ENCODE measurements at places on chromosomes 5 and 9.

DNA sequence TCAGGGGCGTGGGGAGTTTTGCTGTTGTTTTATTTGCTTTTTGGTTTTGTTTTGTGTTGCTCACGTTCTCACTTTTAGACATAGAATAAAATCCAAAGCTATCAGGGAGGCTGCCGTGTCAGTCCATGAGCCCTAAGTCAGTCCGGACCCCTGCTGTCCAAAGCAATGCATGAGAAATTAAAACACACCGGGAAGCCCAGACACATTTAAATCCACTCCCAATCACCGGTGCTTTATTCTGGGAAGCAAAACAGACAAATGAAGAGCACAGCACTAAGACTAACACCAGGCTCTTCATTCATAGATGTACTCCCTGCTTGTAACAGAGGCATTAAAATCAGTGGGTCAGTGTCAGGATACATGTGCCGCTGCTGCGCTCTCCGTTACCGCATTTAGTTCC lies 180.9 kb downstream of the IRX2 start:
- DNase-seq, result no peak

- no peak for DNase-seq
Measured at GRCh38 chr5:142684508-142685041, 1.3 kb downstream of the FGF1 start.

- no peak for DNase-seq
Measured at GRCh38 chr5:1298067-1298551, 3.2 kb upstream of the TERT start.

- no peak for DNase-seq
Measured at GRCh38 chr5:178215280-178216002, 11.1 kb downstream of the HNRNPAB start.

DNA sequence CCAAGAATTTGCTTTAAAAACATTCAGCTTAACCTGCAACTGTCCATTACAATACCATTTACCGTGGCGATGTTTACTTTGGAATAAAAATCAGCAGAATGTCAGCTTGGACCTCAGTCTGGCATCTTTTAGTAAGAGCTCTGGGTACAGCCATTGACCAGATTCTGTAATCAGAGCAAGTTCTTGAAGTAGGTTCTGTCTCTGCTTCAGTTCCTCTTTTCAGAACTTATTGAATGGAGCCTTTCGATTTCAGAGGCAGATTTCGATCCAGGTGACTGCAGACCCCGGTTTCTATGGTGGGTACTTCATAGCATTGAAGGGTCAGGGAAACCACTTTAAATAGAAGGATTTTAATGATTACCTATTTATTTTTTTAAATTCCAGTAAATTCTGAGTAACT lies 53.4 kb upstream of the SV2C start:
- no peak for DNase-seq

- DNase-seq, result no peak
Measured at GRCh38 chr5:132296412-132297016, 2.3 kb downstream of the SLC22A4 start.

- DNase-seq, result no peak
Measured at GRCh38 chr5:27316271-27316650, 277.9 kb upstream of the CDH9 start.

DNA sequence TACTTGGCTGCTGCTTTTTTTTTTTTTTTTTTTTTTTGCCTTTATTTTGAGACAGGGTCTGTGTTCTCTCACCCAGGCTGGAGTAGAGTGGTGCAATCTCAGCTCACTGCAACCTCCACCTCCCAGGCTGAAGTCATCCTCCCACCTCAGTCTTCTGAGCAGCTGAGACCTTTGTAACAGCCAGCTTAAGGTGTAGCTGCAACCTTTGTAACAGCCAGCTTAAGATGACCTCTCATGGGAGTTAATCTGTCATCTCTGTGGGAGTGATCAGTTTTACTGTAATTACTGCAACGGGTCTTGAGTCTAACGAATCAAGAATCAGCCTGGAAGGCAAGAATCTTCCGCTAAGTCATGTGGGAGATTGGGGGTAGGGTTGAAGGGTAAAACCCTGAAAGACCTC lies 31.6 kb upstream of the SNX2 start:
- DNase-seq, result no peak

DNA sequence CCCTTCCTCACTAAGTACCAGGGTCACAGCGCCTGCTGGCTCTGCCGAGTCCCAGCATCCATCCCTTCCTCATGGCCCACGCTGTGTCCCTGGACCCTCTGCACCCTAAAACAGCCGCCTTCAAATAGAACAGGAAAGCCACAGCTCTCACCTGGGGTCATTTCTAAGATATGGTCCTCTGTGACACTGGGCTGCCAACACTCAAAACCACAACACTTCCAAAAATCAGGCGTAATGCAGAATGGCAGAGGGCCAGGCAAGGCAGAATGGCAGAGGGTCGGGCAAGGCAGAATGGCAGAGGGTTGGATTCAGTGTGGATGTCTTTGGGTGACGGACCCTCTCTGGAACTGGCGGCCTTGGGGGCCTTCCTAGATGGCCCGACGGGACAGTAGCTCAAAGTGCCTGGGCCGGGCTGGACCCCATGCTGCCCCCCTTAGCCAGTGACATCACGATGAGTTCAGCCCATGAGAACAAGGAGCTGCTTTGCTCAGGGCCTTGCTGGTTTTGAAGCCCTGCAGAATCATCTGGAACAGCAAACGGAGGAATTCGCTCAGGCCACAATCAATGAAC lies 35.3 kb downstream of the ZDHHC11B start:
- DNase-seq, result no peak

DNA sequence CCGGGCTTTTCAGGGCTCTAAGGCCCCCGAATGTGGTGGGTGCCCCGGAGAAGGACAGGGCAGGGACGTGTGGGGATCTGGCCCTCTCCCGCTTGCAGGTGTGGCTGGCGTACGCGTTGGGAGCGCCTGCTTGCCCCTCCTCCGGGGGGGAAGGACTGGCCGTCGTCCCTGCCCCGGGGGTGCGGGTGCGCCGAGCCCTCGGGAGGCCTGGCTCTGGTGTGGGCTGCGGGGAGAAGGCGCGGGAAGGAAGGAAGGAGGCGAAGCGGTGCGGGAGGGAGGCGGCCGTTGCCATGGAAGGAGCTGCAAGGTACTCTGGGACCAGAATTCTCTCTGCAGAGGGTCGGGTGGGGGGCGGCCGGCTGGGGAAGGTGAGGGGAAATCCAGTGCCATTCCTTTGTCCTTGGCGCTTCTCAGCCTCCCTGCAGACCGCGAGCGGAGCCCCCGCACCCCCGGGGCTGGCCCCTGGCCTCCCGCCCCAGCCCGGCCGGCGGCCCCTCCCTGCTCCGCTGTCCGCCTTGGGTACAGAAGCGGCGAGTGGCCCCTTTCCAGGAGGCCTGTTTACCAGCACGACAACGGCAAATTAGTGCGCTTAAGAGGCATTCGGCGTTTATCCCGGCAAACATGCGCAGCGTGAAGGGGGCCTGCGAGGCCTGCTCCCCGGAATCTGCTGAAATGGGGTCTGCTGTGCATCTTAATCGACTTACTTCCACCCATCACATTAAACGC lies 67.1 kb upstream of the UNC5A start:
- DNase-seq, result no peak

DNA sequence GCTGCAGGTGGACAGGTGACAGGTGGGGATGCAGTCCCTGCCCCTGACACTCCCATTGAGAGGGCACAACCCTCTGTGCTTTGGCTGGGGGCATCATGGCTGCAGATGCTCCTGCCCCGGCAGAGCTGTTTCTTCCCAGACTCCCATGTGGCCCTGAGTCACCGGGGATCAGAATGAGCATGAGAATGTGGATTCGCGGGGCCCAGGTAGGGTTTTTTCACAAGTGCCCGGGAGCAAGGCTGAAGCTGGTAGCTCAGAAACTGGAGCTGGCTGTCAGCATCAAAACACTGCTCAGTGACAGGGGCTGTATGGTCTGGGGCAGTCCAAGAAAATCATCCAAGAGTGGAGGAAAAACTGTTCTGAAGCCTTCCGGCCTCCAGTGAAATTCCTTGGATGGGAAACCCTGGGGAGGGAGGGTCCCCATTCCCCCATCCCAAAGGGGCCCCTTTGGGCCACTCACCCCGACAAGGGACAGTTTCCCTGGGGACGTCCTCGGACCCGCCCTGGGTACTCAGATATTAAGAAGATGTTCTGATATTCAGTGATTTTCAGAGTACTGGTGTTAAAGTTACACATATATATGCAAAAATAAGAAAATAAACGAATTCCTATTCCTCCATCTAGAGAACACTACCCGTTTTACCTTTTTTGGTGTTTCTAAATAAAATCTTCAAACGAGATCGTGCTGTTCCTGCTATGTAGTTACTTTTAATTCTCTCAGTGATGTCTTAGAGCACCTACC lies 120.1 kb upstream of the LPCAT1 start:
- DNase-seq, result no peak

- no peak for DNase-seq
Measured at GRCh38 chr9:84688956-84689355, 19.4 kb downstream of the NTRK2 start.

DNA sequence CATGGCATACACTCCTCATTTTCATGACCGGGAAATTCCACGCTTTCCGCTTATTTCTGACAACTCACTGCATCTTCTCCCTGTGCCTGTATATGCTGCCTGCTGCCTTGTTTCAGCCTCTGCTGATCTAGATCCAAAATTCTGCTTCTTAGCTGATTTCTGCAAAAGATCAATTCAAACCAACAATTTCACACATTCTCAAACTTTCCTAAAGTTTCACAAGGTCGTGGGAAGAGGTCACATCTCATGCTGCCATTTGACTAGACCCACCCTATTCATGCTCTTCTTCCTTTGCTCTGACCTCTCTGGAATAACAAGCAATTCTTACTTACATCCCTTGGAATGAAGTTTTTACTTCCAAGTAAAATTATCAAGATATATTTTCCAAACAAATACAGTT lies 84.5 kb downstream of the TMEM167A start:
- DNase-seq, result no peak

DNA sequence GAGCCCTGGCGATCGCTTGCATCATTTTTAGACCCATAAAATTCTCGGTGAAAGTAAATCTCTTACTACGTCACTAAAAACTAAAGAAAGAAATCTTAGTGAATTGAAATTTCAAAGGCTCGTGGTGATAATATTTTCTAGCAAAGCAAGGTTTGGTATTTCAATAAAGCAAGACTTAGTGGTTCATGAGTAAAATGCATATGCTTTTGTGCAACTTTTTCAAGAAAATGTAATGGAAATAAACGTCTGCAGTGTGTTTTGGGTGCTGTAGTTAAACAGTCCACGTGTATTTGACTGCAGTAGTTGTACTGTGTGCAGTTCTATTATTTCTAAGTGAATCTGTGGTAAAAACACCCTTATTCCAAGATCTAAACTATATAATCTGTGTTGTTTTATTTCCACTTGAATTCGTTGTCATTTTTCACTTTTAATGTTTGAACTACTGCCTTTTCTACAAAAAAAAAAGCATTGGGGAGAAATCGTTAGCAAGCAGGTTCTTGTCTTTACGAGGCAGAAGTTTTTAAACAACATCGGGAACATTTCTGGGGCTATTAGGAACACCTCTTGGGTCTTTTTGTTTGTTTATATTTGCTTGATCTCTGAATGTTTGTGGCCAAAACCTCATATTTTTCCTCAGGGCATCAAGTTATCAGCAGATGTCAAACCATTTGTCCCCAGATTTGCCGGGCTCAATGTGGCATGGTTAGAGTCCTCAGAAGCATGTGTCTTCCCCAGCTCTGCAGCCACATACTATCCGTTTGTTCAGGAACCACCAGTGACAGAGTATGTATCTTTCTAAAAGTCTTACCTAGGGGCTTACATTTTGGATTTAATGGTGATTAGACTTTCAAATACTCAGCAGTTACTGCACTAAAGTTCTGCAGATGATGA lies 960 bp downstream of the SECISBP2 start:
- no peak for DNase-seq

DNA sequence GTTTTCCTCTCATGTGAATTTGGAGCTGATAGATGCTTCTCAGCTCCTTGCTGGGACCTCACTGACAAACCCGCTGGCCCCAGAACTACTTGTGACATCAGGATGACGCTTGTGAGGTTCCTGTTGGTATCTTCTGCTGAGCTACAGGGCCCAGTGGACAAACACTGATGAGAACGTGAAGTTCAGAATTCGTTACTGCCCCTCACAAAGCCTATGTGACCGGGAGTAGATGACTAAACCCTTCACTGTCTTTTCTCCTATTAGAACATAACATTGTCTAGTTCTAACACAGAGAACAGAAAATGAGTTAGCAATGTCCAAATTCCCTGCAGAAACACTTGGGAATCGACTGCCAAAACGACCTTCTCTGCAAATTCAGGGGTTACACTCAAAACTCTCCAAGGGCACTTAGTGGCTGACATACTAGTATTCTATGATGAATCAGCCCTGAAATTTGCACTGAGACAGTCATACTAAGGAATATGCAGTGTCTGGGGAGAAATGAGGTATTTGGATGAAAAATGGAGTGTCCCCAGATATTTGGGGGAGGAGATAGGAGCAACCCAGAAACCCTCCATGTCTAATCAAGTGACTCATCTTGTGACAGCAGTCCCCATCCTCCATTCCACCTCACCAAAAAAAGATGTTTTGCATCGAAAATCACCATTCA lies 143.2 kb upstream of the TRIM32 start:
- no peak for DNase-seq

DNA sequence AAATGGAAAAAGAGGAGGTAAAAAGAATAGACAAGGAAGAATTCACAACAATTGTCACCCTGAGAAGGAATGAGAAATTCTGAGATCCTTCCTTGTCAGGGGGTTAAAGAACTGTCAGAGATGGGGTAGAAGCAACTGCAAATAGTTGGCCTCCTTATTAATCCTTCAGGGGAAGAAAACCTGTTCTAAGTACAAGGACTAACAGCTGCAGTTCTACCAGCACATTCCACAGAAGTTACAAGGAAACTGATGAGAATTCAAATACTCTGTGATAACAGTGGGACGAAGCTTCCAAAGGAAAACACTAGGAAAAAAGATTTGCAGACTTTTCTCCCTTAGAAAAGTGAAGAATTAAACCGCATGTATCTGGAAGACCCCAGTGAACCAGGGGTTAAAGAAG lies 93.7 kb downstream of the OR2K2 start:
- no peak for DNase-seq

GRCh38 chr9:116580853-116581252 lies 106.3 kb upstream of the TRIM32 start:
- no peak for DNase-seq

DNA sequence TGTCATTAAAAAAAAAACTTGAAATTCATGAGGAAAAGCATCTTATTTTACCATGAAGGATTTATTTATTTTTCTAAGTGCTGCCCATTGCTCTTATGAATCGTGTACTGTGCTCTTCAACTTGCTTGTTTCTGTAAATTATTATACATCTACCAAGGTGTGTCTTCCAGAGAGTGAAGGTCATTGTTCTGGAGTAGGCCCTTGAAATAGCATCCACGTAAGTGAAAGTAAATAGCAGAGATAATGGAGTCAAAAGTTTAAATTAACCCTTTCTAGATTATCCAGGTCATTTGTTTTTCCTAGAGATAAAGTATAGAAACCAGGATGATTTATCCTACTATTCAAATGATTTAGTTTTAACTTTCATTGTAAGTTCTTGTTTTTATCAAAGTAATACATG lies 473.1 kb downstream of the DIRAS2 start:
- DNase-seq, result no peak

GRCh38 chr5:79508354-79508753 lies 5.6 kb downstream of the HOMER1 start:
- DNase-seq, result no peak

All from cortex of kidney (tissue), 1 donor.